CD8-positive, alpha-beta T cell (primary cell): ENCODE measurements at places on chromosomes 4 and X.

- no peak for DNase-seq
Measured at GRCh38 chrX:22069586-22069985, 37.5 kb downstream of the PHEX start.

DNA sequence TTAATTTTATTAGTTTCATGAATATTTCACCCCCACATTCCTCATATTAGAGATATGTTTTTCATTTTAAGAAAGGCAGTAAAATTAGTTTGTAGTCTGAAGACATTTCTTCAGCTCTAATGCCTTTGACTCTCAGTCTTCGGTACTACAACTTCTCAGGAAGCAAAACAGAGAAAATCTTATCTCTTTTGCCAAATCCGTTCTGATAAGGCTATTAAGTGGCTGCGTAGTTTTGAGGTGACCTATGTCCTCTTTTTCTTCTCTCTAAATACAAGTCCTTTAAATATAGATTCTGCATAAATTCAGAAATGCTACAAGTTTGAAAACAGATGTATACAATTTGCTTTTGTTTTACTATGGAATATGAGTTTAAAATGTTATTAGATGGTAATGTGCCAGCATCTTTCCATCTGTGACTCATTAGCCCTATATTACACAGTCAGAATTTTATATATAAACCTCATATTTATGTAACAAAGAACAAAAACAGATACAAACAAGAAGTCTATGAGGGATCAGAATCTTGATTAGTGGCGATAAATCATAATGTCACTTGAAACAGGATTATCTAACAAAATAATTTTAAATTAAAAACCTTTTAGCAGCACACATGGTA is 181.2 kb upstream of the ETNPPL start:
- no peak for DNase-seq

- DNase-seq = no peak
Measured at GRCh38 chr4:107319386-107319785, 283.3 kb upstream of the DKK2 start.

- no peak for DNase-seq
Measured at GRCh38 chrX:140928739-140929138, 73.7 kb upstream of the SPANXB1 start.

GRCh38 chr4:87973283-87974169 is 2.0 kb upstream of the SPP1 start:
- no peak for DNase-seq

DNA sequence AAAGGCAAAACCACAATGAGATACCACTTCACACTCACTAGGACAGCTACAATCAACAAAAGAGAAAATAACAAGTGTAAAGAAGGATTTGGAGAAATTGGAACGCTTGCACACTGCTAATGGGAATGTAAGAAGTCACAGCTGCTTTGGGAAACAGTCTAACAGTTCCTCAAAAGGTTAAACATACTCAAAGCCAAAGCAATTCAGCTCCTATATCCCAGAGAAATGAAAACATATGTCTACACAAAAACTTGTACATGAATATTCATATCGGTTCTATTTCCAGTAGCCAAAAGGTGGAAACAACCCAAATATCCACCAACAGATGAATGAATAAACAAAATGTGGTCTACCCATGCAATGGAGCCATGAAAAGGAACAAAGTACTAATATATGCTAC is 64.0 kb downstream of the TEC start:
- no peak for DNase-seq

- no peak for DNase-seq
Measured at GRCh38 chr4:105215609-105216313, 69.1 kb downstream of the TET2 start.
